ENCODE measurements at places on chromosomes 2 and 18.

- no peak for DNase-seq
Observed at GRCh38 chr2:56806924-56807323, 623.1 kb downstream of the CCDC85A start.

DNA sequence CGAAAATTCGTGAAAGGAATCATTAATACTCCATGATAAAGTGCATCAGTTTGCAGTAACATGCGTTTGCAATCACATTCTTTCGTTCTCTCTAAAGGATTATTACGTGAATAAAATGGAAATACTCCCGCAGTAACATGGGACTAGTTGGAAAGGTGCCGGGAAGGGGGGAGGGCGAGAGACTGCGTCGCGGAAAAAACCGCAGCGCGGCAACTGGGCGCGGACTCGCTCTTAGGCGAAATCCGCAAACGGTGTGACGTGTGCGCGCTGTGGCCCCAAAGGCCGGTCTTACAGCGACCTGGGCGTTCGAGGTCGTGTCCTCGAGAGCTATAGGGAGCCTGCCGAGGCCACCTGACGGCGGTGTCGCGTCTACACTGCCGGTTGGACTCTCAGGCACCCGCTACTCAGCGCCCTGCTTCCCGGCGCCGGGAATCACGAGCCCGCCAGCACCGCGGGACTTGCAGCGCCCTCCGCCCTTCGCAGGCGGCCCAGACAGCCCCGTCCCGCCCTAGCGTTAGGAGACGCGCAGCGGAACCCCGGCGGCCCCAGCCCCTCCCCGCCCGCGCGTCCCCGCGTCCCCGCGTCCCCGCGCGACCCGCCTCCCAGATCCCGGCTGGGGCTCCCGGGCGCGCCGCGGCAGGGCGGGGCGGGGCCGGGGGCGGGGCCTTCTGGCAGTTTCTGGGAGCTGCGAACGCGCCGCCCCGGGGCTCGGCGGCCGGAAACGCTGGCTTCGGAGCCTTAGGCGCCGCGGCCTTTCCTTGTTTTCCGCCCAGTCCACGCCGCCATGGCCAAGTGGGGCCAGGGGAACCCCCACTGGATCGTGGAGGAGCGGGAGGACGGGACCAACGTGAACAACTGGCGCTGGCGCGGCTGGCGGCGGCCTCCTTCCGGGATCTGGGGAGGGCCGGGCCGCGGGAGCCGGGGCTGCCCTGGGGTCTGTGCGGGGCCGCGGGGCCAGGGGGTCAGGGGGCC, 15.1 kb downstream of the C2orf74 start:
- peak; percentile 96 for DNase-seq

- DNase-seq, result no peak
Observed at GRCh38 chr2:46845542-46846486, 69.8 kb downstream of the MCFD2 start.

GRCh38 chr18:56702946-56703345, 51.8 kb downstream of the WDR7 start:
- no peak for DNase-seq

- DNase-seq, result no peak
Observed at GRCh38 chr18:74375999-74376398, 60.4 kb downstream of the C18orf63 start.

DNA sequence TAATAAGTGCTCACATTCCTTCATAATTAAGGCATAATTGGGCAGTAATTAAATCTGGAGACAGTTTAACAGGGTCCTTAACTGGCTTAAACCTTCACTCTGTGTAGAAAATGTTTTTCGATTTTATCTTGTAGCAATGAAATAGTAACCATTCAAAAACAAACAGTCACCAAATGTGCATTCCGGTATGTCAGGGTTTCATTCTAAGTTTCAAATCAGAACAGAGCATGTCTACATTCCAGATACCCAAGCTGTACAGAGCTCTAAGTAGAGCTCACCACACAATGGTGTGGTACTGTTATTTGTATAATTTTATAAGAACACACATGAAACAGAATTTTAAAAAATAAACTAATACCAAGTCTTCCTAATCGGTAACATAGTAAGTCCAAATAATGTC, 52.6 kb downstream of the SMAD2 start:
- DNase-seq, result no peak

DNA sequence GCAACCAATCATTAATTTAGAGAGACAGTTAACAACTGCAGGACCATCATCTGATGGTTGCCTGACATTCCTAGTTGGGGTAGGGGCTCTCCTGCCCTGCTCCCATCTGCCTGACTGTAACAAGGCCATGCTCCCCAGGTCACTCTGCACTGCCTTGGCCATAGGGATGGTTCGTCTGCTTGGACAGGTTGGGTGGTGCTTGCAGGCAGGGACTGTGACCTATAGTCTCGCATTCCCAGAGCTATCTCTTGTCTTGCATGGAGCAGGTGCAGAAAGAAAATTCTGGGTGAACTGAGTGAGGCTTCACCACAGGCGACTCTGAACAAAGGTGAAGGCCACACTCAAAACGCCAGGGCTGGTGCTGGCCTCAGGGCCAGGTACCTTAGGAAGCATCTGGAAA, 64.7 kb downstream of the EMILIN2 start:
- DNase-seq, result no peak
